ENCODE measurements at places on chromosomes 2 and 18.
A peak's percentile ranks its signal among the peaks of the same experiment; 100 is the strongest.

DNA sequence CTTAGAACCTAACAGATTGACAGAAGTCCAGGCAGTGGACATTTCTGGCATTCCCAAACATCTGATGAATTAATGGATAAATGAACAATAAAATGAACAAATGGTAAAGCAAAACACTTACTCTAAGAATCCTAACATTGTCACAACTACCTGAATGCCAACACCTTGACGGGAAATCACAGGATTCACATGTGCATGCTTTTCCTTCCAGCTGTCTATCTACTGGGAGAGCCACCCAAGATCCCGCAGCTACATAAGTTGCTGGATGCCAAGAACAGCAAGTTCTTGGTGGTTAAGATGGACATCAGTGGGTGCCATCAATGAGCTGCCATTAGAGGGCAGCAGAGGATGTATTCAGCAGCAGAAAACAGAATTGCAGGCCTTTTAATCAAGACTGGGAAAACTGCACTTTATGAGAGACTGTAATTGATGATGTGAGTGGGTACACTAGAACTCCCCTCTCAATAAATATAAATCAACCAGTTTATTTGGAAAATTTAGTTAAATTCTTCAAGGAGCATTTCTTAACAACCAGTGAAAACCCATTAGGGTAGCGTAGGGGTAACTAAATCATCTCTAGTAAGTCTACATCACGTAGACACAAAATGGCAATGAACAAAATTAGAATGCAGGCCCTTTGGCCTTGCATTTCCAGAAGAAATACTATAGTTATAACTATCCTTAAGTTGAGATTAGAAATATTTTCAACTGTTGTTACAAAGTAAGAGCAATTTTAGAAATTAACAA lies 45.6 kb downstream of the SESTD1 start:
- peak; percentile 48 for DNase-seq

- no peak for DNase-seq
These were observed 148.1 kb downstream of the SLC4A3 start for GRCh38 chr2:219775506-219775905.

DNA sequence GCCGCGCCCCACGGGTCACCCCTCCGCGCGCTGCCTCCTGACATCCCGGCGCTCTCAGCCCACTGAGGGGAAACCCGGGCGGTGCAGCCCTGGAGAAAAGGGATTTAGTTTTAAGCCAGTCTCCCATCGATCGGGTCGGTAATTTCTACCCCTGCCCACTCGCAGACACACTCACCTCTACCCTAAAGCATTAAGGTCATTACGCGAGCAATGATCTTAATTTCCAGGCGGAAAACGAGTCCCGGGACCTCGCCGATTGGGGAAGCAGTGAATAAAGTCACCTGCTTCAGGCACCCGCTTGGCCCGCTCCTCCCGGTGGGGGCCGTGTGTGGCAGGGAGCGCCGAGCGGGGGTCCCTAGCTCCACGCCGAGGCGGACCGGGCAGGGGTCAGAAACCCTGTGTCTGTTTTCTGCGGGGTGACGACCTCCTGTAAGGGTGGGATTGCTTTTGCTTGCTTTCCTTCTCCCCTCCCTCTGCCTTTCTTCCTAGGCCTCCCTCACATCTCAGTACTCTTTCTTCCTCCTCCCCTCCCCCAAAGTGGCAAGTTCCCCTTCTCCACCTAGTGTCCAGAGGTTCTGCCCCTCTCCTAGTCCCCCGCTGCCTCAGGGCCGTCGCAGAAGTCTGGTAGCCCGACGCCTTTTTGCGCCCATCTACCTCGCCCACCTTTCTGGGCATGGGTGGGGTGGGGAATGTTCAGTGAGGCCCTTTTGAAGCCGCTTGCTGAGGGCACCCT lies 142.6 kb downstream of the MEIS1 start:
- no peak for DNase-seq

GRCh38 chr2:192292478-192292877 lies 97.7 kb upstream of the TMEFF2 start:
- DNase-seq = no peak

GRCh38 chr2:151632993-151633565 lies 101.2 kb downstream of the NEB start:
- no peak for DNase-seq

Measured in activated CD4-positive, alpha-beta T cell treated with anti-CD3 and anti-CD28 coated beads, Interleukin-2, amount 50 U/mL, for 1 hour (primary cell).